Anterior cingulate cortex (tissue), 58 donors: ENCODE measurements at places on chromosomes 6 and 20.

DNA sequence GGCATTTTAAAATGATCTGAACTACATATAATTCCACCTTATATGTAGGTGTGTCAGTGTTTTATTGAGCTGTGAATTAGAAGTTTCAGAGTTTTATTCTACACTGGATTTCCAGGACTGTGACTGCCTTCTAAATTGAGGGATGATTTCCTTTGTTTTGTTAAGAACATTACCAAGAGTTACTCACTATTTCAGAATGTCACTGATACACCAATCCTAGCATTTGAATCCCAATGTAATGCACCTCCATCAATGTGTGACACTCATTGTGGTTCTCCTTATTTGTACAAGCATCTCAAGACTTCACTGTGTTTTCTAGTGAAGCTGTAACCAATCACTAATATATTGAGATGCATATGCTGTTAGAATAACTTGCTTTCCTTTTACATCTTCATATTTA, 86.8 kb downstream of the PLCB1 start:
- DNase-seq = no peak

- DNase-seq = no peak
These were observed 117.3 kb downstream of the BCKDHB start for GRCh38 chr6:80223743-80224212.

DNA sequence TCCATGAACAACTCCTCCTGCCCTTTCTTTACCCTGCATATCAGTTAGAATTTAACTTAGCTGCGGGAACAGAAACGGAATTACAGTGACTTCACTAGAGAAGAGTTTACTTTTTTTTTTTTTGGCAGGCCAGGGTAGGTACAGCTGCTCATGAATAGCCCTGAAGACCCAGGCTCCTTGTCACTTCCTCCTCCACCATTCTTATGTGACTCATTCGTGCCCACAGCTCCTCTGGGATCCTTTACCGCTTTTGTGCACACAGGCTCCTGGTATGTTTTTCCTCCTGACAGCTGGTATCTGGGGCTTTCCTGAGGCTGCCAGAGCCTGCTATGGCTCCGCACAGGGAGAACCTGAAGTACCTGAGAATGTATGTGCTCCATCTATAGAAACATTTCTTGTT, 3.9 kb upstream of the KCNS1 start:
- no peak for DNase-seq

DNA sequence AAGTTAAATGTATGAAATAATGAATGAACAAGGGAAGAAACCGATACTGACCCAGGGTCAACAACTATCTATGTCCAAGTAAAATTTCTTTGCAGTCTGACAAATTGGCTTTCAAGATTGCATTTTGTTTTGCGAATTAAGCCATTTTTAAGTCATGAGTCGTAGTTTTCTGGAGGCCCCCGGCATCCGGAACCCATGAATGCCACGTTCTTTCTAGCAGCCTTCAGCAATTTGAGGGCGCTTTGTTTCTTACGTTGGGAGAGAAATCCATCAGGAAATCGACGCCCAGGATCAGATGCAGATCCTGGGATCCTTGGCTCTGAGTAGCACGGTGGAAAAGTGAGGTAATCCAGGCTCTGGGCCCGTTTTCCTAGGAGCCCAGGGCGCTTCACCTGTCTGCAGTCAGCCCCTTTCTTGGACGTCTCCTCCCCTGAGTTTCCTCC, 309 bp upstream of the ABRACL start:
- DNase-seq = no peak

DNA sequence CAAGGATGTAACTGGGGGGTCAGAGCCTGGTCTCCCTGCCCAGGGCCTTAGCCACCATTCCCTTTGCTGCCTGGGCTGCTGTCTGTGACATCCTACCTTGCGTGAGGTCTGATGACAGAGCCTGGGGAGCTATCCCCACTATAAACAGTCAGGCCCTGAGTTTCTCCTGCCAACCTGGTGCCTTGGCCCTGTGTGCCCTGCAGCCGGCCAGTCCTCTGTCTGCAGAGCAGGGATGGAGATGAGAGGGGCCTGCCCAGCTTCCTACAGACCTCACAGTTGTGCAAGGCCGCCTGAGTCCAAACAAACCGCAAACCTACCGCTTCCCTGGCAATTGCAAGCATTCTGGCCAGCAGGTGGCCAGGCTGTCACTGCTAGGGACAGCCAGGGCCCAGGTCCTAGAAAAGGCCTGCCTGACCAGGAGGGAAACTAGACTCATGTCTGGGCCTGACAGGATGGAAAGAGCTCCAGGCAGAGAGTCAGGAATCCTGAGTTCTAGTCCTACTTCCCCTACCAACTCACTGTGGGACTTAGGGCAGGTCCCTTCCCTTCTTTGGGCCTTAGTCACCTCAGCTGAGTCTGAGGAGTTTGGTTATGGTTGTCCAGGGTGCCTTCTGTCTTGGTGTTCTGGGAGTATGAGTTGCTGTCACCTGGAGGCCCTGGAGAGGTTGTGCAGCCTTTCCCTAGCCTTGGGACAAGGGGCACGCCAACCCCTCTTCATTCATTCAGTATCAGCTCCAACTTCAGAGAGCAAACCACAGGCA, 86.2 kb downstream of the VEGFA start:
- DNase-seq = no peak

GRCh38 chr20:40630713-40631112, 58.3 kb downstream of the MAFB start:
- no peak for DNase-seq

DNA sequence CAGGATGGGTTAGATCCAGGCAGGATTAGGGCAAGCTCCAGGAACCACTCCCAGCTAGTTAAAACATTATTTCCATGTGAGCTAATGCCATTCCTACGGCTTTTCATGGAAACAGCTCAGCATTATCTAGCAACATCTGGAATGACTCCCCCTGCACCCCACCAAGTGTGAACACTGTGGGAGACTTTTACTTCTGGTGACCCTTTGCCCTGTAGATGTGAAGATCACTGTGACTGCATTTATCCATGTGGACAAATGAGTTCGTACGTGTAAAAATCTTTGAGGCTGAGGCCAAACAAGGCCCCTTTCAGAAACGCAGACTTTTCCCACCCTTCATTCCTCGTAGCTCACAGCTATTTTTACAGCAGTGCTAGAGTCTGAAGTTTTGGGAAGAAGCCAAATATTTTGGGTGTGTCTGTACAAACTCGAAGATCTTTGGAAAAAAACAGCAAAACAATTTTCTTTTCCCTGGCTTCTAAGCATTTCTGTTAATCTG, 221.8 kb upstream of the SOX4 start:
- DNase-seq = no peak

GRCh38 chr6:53294611-53295010, 54.1 kb downstream of the ELOVL5 start:
- no peak for DNase-seq

DNA sequence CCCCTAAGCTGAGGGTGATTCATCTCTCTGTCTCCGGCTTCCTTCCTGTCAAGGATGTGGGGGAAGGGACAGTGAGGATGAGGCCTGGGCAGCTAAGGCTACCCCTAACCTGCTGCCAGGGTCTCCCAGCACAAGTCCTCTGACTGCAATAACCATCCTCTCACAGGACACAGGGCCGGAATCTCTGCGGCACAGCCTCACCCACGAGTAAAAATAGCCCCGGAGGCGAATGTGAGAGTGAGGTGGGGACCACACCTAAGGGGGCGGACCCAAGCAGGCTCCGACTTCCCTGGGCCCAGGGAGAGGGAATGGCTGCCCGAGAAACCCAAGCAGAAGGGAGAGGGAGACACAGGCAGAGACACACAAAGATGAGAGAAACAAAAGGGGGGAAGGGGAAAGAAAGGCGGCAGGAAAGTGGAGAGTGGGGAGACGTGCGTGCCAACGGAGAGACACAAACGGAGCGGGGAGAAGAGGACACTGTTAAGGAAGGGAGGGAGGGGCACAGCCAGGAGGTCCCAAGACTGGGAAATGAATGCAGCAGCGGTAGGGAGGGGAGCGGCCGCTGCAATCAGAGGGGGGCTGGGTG, 1.4 kb downstream of the CLIC1 start:
- no peak for DNase-seq

GRCh38 chr20:64115171-64115911, 8.0 kb upstream of the NPBWR2 start:
- no peak for DNase-seq

GRCh38 chr6:42374018-42374669, 77.6 kb downstream of the TRERF1 start:
- no peak for DNase-seq

GRCh38 chr6:111768431-111768770, 104.9 kb downstream of the FYN start:
- DNase-seq = no peak
